ENCODE measurements at places on chromosomes 5 and 9.

DNA sequence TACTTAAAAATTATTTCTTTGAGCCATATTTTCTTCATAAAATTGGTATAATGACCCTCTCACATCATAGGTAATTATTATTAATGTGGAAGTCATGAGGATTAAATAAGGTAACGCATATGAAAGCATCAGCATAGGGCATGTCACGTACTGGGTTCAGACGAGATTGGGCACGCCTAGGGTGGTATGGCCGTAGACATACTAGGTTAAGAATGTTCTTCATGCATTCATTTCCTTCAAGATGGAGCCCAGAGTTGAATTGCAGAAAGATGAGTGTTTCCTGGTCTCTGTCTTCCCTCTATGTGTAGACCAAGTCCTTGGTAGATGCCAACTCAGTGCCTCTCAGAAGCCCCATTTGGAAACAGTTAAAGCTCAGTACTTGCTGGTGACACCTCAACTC, 174.1 kb upstream of the CLINT1 start:
- DNase-seq = no peak

GRCh38 chr5:1673042-1673677, 126.5 kb downstream of the MRPL36 start:
- no peak for DNase-seq

DNA sequence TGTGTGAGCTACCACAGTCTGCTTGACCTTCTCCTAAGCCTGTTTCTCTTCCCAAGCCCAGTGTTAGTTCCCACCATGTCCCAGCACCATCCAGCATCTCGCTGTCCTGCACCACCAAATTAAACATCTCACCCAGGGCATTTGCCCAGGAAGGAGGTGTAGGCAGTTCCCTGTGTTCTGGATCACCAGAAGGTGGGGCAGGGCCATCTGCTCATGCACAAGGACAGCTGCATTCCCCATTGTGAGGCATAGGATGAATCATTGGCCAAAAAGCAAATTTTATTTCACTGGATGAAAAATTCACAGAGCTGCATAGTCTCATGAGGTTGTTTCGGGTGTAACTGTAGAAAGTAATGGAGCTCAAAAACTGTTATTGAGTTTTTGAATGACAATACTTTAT, 89.5 kb upstream of the GRIA1 start:
- DNase-seq = no peak

DNA sequence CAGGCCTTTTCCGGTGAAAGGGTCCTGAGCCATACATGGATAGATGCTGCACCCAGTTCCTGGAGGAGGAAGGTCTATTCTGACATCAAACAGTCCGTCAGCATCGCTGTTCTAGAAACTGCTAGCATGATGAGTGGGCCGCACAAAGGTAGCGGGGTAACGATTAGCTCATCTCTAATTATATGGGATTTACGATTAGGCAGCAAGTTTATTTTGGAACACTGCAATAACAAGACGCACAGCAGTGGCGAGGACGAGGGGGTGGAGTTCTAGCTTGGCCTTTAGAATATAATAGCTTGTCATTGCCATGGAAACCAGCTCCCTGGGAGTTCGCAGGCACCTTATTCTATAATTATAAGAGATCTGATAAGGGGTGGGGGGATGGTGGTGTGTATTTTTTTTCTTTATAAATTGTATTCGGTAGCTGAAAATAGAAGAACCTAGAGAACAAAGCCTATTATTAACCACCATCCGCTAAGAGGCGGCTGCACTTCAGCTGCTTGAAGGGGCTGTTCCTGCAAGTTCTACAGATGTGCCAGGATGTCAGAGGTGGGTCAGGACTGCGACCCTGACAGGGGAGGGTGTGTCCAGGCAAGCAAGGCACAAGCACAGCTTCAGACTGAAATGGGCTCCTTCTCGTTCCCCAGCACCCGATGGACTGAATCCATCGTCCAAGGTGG, 311.0 kb downstream of the AGTPBP1 start:
- DNase-seq = no peak

DNA sequence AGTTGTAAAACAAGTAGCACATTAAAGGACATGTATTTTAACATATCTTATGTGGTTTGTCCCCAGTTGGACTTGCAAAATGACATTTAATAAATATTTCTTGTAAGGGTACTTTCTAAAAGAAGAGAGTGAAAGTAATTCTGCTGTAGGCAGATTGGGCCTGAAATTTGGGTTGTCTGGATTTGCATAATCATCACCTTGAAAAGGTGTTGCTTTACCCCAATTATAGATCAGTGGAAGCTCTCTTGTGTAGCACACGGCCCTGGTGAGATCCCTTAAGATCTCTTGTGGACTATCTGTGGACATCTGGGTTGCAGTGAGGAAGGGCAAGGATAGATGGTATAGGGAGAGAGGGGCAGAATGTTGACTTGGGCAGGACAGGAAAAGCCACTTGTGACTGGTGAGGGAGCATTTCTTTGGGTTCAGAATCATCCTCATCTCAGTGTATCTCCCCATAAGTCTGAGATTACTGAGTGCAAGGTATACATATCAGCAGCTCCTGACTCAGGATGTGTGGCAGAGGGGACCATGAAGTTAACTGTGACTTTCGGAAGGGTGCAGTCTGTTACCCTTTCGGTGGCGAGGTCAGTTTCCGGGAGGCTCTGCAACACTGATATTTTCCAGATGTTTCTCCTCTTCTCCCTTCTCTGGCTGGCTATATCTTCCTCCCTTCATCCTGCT, 2.0 kb upstream of the TNFAIP8 start:
- no peak for DNase-seq

- no peak for DNase-seq
Observed at GRCh38 chr5:110050640-110051345, 361.1 kb downstream of the MAN2A1 start.

DNA sequence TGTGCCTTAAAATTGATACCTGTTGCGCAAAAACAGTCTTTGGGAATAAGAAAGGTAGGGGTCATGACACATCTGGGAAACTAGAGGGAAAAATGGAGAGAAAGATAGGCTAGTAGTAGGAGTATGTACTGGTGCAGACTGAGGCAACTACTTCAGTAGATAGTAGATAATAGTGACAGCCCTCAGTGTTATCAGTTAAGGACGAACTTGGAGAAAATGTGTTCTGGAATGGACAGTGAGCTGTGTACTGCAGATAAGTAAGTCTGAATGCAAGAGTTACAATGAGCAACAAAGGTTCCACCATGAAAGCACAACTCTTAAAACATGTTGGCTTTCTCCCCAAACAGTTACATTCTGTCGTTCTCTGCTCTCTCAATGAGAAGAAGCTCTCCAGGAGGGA, 6.5 kb upstream of the INSL6 start:
- no peak for DNase-seq

GRCh38 chr9:81499594-81499993, 189.8 kb downstream of the TLE1 start:
- no peak for DNase-seq

- no peak for DNase-seq
Observed at GRCh38 chr9:125931211-125931610, 184.0 kb downstream of the PBX3 start.

- no peak for DNase-seq
Observed at GRCh38 chr5:82445726-82446335, 167.7 kb upstream of the RPS23 start.

DNA sequence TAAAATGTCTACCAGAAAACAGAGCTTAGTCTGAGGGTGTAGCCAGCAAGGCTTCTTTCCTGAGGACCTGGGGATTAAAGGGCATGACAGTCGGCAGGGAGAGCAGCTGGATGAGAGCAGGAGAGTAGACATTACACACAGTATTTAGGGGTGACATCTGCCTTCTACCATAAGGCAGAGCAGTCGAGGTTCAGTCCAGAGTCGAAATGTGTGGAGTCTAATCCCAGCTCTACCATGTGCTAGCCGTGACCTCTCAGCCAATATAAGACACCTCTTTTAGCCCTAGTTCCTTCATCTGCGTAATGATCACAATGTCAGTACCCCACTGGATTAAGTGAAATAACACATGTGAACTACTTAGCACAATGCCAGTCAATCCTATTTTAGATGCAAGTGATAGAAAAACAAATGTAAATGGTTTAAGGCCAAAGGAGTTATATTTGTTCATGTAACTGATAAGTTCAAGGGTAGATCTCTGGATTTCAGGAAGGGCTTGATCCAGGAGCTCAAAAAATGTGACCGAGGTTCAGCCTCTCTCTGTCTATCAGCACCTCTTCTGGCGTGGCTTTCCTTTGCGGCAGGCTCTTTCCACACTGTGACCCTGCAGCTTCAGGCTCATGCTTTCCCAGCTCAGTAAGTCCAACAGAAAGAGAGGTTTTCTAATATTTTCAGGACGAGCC, 16.2 kb upstream of the CPLX2 start:
- DNase-seq = no peak

DNA sequence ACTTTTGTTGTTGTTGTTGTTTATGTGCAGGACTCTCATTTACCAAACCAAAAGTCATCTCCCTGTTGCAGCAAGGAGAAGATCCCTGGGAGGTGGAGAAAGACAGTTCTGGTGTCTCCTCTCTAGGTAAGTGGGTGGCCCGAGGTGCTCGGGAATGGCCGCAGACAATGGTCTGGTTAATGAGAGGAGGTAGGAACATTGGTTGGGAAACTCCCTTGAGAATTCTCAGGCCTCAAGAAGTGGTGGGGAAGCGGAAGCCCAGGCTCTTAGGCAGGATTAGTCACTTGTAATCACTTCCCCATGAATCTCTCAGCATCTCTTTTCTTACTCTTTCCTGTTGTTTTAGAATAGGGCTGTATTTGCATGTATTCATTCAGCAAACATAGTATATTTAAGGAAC, 7.2 kb downstream of the ZNF354B start:
- DNase-seq = no peak

- DNase-seq = no peak
Observed at GRCh38 chr9:133638076-133638475, 1.9 kb downstream of the DBH start.

DNA sequence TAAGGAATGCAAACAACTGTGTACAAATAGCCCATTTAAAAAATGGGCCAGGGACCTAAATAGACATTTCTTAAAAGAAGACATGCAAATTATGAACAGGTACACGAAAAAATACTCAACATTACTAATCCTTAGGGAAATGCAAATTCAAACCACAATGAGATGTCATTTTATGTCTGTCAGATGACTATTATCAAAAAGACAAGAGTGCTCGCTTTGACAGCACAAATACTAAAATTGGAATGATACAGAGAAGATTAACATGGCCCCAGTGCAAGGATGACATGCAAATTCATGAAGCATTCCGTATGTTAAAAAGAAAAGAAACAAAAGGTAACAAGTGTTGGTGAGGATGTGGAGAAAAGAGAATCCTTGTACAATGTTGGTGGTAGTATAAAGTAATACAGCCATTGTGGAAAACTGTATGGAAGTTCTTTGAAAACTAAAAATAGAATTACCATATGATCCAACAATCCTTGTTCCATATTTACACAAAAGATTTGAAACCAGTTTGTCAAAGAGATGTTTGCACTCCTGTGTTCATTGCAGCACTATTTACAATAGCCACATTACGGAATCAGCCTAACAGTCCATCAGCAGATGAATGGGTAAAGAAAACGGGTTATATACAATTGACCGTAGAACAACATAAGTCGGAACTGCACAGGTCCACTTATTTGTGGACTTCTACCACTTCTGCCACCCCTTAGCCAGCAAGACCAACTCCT, 47.2 kb upstream of the PCAT7 start:
- no peak for DNase-seq

DNA sequence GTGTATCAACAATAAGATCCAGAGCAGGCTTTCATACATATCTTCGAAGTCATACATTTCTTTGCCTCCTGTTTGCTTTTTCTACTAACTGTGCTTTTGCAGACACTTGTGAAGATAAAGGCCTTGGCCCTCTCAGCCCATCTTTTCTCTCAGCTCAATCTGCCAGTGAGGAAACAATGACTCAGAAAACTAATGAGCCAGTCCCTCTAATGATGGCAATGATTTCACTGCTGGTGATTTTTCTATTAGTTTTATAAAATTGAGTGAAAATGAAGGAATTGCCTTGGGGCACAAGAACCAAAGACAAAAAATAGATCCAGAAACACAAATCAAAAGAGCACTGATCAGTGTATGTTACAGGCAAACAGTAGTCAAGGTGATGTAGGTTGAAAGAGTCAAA, 167.7 kb upstream of the PPP2R2B start:
- no peak for DNase-seq

DNA sequence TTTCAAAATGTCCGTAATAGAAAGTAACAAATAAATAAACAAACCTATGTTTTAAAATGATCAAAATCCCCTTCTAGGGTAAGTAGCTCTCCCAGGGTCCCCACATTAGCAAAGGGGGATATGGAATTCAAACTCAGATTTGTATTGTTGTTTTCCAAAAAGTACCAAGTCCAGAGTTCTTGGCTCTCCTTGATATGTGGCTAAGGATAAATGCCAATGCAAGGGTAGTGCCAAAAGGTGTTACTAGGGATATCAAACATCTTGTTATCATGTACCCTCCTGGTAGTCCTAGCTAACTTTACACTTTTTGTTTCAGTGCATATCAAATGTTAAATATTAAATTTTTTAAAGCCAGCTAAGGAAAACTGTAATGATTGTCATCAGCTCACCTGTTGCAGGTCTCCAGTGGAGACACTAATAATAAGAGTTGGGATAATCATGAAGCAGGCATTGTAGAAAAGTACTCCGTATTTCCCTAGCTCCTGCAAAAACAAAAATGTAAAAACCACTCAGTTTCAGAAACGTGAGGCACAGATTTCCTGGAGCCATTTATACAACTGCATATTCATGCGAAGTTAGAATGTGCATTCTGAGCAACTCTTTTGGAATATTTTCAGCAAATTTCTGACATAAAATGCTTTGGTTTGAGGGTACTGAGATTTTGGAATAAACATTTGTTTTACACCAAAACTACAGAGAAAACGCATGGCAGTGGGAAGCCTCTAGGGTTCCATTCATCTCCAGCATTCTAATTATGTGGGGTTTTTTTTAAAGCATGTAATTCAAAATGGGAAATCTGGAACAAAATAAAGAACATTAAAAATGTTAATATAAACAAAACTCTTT, 39.8 kb downstream of the SLC35D2 start:
- no peak for DNase-seq

- no peak for DNase-seq
Observed at GRCh38 chr9:133277467-133277866, 2.5 kb upstream of the ABO start.

Data from upper lobe of right lung (tissue), 1 donor.